Epithelial cell of esophagus (primary cell): ENCODE measurements at places on chromosomes 1 and 21.

DNA sequence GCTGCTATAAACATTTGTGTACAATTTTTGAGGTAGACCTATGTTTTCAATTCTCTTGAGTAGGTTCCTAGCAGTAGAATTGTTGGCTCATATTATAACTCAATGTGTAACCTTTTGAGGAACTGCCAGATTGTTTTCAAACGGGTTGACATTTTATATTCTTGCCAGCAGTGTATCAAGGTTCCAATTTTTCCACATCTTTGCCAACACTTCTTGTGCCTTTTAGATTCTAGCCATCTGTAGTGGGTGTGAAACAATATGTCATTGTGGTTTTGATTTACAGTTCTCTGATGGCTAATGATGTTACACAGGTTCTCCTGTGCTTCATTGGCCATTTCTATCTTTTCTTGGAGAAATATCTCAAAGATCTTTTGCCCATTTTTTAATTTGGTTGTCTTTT lies 36.4 kb downstream of the MAP3K7CL start:
- no peak for DNase-seq

DNA sequence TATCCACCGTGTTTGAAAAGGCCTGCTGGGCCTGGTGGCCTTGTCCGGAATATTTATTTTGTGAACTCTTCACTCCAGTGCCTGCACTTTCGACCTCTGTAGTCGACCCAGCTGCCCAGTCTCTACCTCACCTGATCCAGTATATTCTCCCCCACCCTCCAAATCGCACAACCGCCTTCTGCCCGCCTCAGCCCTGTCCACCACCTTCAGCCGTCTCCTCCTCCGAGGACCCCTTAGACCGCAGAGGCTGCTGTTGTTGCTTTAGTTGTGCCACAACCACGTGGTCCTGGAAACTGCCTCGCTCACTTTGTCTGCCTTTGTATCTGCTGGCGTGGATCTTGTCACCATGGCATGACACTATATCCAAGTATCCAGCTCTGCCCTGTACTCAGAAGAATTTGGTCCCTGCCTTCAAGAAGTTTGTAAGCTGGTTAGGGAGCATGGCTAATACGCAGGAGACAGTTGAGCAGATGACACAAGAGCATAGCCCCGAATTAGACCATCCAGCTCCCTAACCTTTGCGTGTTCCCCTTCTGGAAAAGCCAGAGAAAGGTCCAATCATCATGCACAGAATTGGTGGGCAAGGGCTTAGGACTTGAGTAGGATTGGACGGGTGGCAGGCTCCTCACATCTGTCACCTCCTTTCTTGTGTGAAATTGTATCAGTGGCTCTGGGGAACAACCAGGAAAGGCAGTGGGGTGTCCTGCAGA lies 1.5 kb downstream of the PHGDH start:
- peak; percentile 9 for DNase-seq

GRCh38 chr1:218166268-218166945 lies 118.7 kb upstream of the RRP15 start:
- DNase-seq, result no peak

- DNase-seq, result no peak
Measured at GRCh38 chr21:37483776-37484175, 117.2 kb downstream of the DYRK1A start.

DNA sequence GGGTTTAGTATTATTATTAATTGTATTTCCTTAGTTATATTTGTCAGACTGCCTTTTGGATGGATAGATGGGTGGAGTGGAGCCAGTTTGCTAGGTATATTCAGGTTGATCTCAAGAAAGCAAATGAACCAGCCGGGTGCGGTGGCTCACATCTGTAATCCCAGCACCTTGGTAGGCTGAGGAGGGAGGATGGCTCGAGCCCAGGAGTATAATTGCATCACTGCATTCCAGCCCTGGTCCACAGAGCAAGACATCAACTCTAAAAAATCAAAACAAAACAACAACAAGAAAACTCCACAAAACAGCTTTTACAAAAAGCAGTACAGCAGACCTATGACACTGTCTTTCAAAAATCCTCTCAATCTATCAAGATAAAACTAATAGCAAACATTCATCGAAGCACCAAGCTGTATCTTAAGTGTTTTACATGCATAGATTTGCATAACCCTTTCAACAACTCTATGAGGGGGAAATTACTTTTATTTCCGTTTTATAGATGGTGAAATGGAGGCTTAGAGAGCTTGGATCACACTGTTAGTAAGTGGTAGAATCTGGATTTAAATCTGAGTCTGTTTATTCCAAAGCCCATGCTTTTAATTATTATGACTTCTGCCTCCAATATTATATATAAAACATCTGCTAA lies 25.5 kb downstream of the KMO start:
- no peak for DNase-seq

- no peak for DNase-seq
Measured at GRCh38 chr1:108592030-108592759, 32.3 kb downstream of the EEIG2 start.

DNA sequence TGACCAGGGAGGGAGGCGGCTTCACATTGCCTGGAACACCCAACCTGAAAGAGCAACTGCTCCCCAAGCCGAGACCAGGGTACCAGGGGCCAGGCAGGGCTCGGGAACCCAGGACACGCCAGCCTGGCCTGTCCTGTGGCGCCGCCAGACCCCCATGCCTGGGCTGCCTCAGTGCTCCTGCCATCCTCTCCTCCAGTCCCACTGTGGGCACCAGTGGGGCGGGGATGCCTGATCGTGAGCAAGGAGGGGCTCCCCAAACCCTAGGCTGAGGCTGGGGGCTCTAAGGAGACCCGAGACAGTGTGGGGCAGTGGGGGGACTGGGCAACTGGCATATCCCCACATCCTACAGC lies 45.1 kb downstream of the WNT9A start:
- no peak for DNase-seq

GRCh38 chr1:21539933-21540332 lies 30.7 kb downstream of the ALPL start:
- peak; percentile 57 for DNase-seq

DNA sequence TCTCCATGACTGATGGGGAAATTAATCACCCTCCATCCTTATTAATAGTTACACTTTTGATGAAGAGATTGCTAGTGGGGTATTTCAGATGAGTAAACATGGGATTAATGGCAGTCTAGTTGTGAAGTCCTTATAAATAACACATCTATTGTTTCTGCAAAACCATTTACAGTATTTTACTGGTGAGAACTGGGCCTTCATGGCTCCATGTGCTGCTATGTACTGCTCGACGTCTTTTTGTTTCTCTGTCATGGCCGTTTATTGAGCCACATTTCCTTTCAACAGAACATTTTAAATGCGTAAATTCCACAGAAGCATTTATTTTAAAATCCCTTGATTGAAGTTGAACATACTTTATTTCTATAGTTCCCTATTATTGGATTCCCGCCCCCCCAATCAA lies 34.5 kb downstream of the SPEN start:
- DNase-seq, result no peak

- no peak for DNase-seq
Measured at GRCh38 chr1:209708297-209708696, 3.7 kb downstream of the HSD11B1 start.

DNA sequence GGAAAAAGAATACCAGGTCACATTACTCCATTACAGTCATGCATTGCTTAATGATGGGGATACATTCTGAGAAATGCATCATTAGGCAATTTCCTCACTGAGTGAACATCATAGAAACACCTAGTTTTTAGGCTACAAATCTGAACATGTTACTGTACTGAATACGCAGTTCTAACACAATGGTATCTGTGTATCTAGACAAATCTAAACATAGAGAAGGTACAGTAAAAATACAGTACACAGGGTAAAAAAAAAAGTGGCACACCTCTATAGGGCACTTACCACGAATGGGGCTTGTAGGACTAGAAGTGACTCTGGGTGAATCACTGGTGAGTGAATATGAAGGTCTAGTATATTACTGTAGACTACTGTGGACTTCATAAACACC lies 115.7 kb downstream of the AKT3 start:
- peak; percentile 79 for DNase-seq

DNA sequence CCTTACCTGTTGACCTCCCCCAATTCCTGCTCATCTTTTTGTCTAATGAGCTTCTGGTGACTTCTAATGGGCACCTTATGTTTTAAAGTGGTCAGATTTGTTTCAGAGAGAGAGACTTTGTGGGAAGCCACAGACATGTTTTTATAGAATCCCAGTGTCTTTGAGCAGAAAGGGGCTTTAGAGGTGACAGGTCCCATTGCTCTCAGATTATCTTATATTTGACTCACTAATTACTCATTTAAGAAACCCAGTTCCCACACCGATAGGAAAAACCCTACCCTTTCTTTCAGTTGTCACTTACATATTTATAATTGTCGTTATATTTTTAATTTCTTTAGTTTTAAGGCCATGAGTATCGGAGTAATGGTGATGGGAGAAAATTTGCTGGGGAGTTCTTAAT lies 215.5 kb downstream of the CAMTA1 start:
- DNase-seq, result no peak

GRCh38 chr1:226125097-226125630 lies 61.4 kb downstream of the ACBD3 start:
- DNase-seq, result peak; percentile 88

GRCh38 chr1:245014247-245015029 lies 140.3 kb upstream of the KIF26B start:
- DNase-seq, result no peak

GRCh38 chr1:40454873-40455272 lies 4.6 kb downstream of the ZFP69B start:
- DNase-seq, result no peak

DNA sequence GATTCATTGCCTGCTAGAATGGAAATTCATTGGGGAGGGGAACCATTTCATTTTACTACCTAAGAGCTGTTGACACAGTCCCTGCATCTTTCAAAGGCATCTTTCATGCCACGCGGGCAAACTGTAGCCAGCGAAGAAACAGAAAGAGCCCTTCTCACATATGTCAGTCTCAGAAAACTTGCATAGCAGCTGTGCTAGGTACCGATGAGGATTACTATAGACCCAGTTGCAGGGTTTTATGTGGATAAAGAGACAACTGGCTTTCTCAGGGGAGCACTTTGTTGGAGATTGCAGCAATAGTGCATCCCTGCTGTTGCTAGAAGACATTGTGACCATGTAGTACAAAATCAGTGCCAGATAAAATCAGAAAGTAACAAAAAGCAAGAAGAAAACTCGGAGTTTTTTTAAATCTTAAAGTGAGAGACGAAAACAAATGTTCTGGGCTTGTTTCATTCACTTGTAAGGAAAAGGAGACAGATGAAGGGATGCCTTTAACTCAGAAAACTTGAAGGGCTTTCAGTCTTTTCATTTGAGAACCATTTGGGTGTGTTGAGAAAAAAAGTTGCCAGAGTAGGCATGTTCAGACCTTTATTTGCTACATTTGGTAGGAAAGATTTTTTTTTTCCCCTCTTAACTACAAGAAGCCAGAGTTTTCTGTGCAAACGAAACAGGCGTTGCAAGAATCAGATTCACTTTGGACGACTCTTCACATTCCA lies 804.1 kb downstream of the USP25 start:
- no peak for DNase-seq

GRCh38 chr21:43300496-43301408 lies 126.2 kb downstream of the SIK1 start:
- DNase-seq, result peak; percentile 97

DNA sequence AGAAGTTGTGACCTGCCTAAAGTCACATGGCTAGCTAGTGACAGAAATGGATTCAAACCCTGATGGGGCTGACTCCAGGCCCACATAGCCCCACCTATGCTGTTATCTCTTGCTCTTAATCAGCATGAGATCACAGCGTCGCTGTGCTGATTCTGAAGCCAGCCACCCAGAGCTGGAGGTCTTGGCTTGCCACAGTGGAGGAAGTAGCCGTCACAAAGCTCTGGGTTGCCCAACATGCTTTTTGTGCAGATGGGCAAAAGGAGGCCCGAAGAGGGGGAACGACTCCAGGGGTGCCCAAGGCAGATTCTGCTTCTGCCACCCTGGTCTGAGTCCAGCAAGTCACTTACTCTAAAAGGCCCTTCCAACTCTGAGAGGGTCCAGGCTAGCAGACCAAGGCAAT lies 14.7 kb upstream of the MFSD2A start:
- DNase-seq, result no peak

- DNase-seq, result no peak
Measured at GRCh38 chr1:199295107-199295506, 656.3 kb downstream of the PTPRC start.

GRCh38 chr21:40768056-40768455 lies 78.9 kb downstream of the DSCAM start:
- DNase-seq, result no peak

- DNase-seq, result no peak
Measured at GRCh38 chr1:172163498-172164215, 256.8 kb upstream of the C1orf105 start.

DNA sequence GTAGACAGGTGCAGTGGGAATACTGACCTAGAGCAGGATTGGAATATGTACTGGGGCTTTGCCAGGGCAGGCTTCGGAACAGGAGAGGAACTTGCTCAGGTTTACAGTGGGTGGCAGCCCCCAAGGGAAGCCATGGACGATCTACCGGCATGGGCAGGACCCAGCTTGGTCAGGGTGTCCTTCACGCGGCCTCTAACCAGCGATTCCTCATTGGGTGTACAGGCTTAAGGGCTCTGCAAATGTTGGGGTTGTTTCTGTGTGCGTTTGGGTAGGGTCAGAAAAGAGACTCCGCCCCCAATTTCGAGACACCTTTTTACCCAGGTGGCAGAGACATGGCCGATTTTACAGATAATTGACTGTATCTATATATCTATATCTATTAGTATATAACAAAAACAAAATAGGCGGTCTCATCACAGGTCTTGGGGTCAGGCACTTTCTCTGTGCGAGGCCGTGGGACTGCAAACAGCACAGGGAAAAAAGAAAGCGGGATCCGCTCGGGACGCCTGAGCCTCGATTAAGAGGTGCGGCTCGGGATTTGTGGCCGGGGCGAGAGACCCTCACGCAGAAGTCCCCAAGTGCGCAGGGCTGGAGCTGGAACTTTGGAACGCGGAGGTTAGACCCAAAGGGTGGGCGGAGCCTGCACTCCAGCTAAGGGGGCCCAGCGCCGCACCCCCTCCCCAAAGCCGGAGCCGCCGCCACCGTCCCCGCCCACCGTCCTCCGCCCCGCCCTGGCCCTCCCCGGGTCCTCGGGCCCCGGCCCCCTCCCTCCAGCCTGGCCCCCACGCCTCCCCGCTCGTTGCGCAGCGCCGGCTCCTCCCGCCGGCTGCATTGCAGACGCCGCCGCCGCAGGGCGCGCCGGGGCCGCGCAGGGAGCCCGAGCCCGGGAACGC lies 67.5 kb upstream of the VAMP3 start:
- DNase-seq, result no peak

- DNase-seq, result peak; percentile 98
Measured at GRCh38 chr1:58592522-58593134, 15.6 kb upstream of the TACSTD2 start.

- no peak for DNase-seq
Measured at GRCh38 chr1:8349961-8350360, 32.0 kb downstream of the SLC45A1 start.
